Mammary epithelial cell (primary cell): ENCODE measurements at places on chromosomes 5 and 9. TPM values are rescaled to one million over a fixed set of nuclear protein-coding genes. Genes with fewer than 3 reads are reported as not detected.

DNA sequence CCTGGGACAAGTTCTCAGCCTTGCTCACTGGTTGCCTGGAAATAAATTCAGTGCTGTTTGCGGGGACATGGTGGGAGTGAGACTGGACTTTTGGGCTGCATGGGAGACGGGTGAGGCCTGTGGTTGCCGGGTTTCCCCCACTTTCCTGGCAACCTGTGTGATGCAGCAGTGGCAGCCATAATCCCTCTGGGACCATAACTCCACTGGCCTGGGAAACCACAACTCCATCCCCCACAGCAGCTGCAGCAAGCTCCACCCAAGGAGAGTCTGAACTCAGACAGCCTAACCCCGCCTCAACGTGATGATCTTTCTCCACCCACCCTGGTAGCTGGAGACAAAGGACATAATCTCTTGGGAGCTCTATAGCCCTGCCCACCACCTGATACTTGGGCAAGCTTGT is 349.9 kb downstream of the PIK3R1 start:
- no peak for DNase-seq

- peak; percentile 9 for DNase-seq
Observed at GRCh38 chr5:86981898-86982297, 285.8 kb upstream of the RASA1 start.

GRCh38 chr9:79185866-79186265 is 385.9 kb upstream of the TLE4 start:
- DNase-seq, result no peak

The TTC23L gene
- polyA plus RNA-seq, result 0.10 TPM
